ENCODE measurements at places on chromosomes 7 and 10.

- no peak for DNase-seq
Observed at GRCh38 chr7:29045258-29046086, 87.3 kb upstream of the TRIL start.

DNA sequence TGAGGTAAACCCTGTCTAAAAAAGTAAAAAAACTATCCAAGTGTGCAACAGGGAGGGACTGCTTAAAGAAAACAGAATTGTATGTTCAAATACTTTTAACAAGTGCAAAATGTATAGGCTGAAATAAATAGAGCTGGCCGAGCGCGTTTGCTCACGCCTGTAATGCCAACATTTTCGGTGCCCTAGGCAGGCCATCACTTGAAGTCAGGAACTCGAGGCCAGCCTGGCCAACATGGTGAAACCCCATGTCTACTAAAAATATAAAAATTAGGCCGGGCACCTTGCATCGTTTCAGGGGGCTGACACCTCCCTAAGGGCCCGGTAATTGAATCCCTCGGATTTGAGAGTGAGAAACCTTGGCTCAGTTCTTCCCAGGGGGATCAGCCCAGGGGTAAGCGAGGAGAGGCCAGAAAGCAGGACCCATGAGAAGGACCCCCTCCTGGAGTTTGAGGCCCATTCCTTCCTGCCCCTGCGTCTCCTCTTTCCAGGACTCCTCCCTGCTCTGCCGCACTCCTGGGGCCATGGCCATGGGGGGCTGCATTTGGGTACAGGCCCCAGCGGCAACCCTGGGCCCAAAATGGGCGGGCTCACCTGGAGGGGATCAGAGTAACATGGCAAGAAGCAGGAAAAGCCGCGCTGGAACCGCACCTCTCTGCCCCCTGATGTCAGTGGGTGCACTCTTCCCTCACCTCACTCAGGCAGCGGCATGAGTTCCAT is 75.5 kb upstream of the TMEM248 start:
- DNase-seq = no peak

DNA sequence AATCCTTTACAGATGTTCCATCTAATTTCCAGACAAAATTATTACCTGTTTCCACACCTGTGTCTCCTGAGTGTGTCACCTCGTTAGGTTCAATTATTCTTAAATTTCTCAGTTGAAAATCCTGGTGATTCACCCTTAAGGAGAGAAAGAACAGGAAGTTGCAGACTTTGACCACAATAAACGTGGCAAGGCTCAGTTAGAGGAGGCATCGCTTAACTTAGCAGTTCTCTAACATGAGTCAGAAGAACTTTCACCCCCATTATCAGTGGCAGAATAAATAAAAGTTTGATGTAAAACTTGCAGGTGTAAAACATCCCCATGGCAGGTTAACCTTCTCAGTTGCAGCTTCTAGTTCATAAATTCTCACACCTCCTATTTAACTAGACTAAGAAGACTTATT is 8.3 kb downstream of the XPNPEP1 start:
- no peak for DNase-seq

DNA sequence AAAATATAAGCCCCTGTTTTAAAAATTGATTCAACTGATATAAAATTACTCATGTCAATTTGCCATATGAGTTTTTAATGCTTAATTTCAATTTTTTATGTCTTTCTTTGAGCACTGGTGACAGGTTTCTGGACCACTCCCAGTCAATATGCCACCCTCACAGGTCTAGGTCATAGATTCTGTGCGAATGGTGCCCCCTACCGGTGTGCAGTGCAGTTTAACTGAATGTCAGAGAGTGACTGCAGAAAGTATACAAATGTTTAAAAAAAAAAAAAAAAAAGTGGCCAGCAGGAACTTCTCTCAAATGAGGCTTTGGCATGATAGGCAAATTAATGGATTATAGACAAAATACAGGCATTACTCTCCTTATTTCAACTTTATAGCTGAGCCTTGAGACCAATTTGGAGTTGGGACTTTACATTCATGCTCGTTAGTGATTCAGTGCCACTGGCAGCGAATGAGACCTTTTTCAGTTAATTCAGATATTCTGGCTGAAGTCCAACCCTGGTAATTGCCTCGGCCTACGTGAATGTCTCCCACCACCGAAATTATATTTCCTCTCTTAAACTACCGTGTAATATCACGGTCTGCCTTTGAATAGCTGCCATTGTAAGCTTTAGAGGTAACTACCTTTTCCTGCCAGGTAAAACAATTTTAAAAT is 427.6 kb downstream of the PHTF2 start:
- no peak for DNase-seq

DNA sequence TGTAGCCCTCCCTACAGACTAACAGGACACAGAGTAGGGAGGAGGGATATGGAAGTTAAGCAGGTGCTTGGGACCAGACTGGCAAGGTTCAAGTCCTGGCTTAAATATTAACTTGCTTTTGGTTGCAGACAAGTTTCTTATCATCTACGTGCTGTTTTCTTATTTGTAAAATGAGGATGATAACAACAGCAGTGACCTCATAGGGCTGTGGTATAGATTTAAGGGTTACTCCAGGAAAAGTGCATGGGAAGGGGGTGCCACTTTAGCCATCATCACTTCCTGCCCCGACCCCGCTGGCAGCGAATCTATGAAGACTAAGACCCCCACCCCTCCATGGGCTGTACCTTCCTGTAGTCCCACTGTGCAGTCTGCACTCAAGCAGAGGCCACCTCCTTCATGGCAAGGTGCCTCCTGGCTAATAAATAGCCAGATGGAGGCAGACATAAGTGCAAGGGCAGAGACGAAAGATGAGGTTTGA is 250.2 kb downstream of the COBL start:
- DNase-seq = no peak

DNA sequence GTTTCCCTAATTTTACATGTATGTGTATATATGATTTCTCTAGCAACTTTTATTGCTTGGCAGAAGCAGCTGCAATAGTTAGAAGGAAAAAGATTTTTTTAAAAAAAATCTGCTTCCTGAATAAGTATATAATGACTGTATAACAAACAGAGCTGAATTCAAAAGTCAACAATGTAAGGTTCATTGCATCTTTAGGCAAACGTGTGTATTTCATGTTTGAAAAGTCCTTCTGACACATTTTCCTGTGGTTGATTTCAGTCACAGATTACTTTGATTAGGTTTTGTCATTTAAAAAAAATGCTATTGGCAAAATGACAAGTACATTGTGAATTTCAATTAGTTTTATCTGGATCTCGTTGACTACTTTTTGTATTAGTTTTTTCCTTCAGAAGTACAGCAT is 231.0 kb downstream of the CSTF2T start:
- DNase-seq = no peak

Measured in stimulated activated CD8-positive, alpha-beta memory T cell treated with anti-CD3 and anti-CD28 coated beads, Interleukin-7, amount 100 ng/mL, for 1 hour (primary cell).